ENCODE measurements at places on chromosomes 6 and 20. TPM values are rescaled to one million over a fixed set of nuclear protein-coding genes. Genes with fewer than 3 reads are reported as not detected.

- H3K4me1 ChIP-seq, result no peaks in the 10 kb centered on the region
- no peaks in the 10 kb centered on the region for H3K27me3 ChIP-seq
Measured at GRCh38 chr6:138092686-138093085, 14.5 kb downstream of the PERP start.

DNA sequence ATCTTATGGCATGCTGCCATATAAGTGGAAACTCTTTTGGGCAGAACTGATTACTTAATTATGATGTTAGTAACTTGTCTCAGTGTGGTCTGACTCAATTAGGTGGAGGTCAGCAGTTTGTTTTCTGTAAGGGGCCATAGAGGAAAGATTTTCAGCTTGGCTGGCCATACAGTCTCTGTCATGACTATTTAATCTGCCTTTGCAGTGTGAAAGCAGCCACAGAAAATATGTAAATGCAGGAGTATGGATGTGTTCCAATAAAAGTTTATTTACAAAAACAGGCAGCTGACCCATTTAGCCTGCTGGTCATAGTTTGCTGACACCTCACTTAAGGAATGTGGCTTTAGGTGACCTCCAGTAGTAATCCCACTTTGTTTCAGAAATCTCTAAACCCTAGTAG, 700.7 kb downstream of the EPM2A start:
- no peak overlapping the region for H3K27ac ChIP-seq
- no peaks in the 10 kb centered on the region for H3K27me3 ChIP-seq
- no peaks in the 10 kb centered on the region for H3K36me3 ChIP-seq

- no peaks in the 10 kb centered on the region for H3K36me3 ChIP-seq
- no peak overlapping the region for H3K27ac ChIP-seq
- peaks cover 15% of the 10 kb centered on the region for H3K4me1 ChIP-seq
- DNase-seq, result no peak
- H3K27me3 ChIP-seq, result no peaks in the 10 kb centered on the region
- H3K4me3 ChIP-seq, result no peak overlapping the region
Measured at GRCh38 chr6:28354688-28355554, 5.2 kb downstream of the ZKSCAN3 start.

GRCh38 chr20:51233345-51233744, 210.4 kb upstream of the KCNG1 start:
- H3K27ac ChIP-seq, result no peak overlapping the region
- H3K4me3 ChIP-seq, result no peak overlapping the region
- no peaks in the 10 kb centered on the region for H3K36me3 ChIP-seq
- H3K4me1 ChIP-seq, result peaks cover 6% of the 10 kb centered on the region
- no peak for DNase-seq

- H3K27me3 ChIP-seq, result no peaks in the 10 kb centered on the region
- no peak overlapping the region for H3K27ac ChIP-seq
- H3K4me3 ChIP-seq, result no peak overlapping the region
- DNase-seq, result no peak
- peaks cover 8% of the 10 kb centered on the region for H3K4me1 ChIP-seq
Measured at GRCh38 chr6:154653853-154654252, 79.4 kb upstream of the SCAF8 start.

- DNase-seq, result no peak
- H3K4me1 ChIP-seq, result no peaks in the 10 kb centered on the region
- H3K36me3 ChIP-seq, result no peaks in the 10 kb centered on the region
- H3K27me3 ChIP-seq, result no peaks in the 10 kb centered on the region
- H3K4me3 ChIP-seq, result no peak overlapping the region
- no peak overlapping the region for H3K27ac ChIP-seq
Measured at GRCh38 chr20:6921717-6922386, 154.4 kb downstream of the BMP2 start.

DNA sequence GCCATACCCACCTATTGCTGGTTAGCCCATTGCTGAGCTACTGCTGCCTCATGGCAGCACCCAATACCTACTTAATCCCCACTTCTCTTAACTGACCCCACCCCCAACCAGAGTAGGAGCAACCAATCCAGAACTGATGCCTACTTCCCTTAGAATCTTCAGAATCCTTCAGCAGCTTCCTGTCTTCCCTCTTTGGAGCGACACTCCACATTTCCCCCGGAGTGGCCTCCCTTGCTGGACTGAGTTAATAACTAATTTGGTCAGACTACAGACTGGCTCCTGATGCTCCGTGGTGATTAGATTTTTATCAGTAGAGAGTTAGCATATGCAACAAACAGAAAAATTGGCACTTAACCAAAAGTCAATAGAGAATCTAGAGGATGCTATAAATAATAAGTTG, 51.2 kb upstream of the UBR2 start:
- H3K4me1 ChIP-seq, result peaks cover 4% of the 10 kb centered on the region
- no peak for DNase-seq
- no peaks in the 10 kb centered on the region for H3K27me3 ChIP-seq
- no peak overlapping the region for H3K27ac ChIP-seq
- no peaks in the 10 kb centered on the region for H3K36me3 ChIP-seq

- H3K27me3 ChIP-seq, result no peaks in the 10 kb centered on the region
- no peaks in the 10 kb centered on the region for H3K36me3 ChIP-seq
- no peak overlapping the region for H3K4me3 ChIP-seq
- no peaks in the 10 kb centered on the region for H3K4me1 ChIP-seq
- DNase-seq, result no peak
Measured at GRCh38 chr6:72999995-73000394, 225.3 kb downstream of the KHDC1L start.

- no peaks in the 10 kb centered on the region for H3K36me3 ChIP-seq
- H3K27me3 ChIP-seq, result no peaks in the 10 kb centered on the region
- DNase-seq, result no peak
Measured at GRCh38 chr6:5151955-5152401, 66.8 kb downstream of the PPP1R3G start.

DNA sequence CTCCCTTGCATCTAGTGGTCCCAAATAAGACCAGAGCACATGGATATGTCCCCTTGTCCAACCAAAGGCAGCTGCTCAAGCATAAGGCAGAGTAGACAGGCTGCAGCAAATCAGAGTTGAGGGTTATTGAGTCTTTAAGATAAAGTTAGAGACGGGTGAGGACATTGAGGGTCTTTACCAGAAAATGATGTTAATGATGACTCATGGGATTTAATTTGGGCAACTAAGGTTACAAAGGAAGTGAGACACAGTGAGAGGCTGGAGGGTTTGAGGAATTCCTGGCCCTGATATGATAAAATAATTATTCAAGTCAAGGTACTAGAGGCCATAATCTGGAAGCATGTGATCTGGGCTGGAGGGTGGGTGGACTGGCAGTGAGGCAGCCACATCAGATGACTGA, 133.6 kb downstream of the ALDH8A1 start:
- no peak overlapping the region for H3K4me3 ChIP-seq
- DNase-seq, result no peak
- no peaks in the 10 kb centered on the region for H3K36me3 ChIP-seq
- H3K27me3 ChIP-seq, result no peaks in the 10 kb centered on the region
- H3K4me1 ChIP-seq, result peaks cover 5% of the 10 kb centered on the region

- peaks cover 23% of the 10 kb centered on the region for H3K4me1 ChIP-seq
- no peak for DNase-seq
- H3K4me3 ChIP-seq, result no peak overlapping the region
- H3K36me3 ChIP-seq, result no peaks in the 10 kb centered on the region
Measured at GRCh38 chr6:87690441-87690840, 11.6 kb downstream of the AKIRIN2 start.

GRCh38 chr20:61354901-61355495, 102.9 kb downstream of the CDH4 start:
- no peaks in the 10 kb centered on the region for H3K36me3 ChIP-seq
- peaks cover 43% of the 10 kb centered on the region for H3K4me1 ChIP-seq
- DNase-seq, result no peak
- H3K4me3 ChIP-seq, result no peak overlapping the region

The SPTLC3 gene
- 4.2 TPM for total RNA-seq

The HLA-DOB gene
- total RNA-seq, result 2.6 TPM

The GCLC gene
- 26.0 TPM for total RNA-seq

The KCNK16 gene
- total RNA-seq, result not detected

The HCRTR2 gene
- not detected for total RNA-seq

The TNXB gene
- total RNA-seq, result 0.71 TPM

The PROKR2 gene
- total RNA-seq, result not detected

The POLR3F gene
- total RNA-seq, result 20.9 TPM

The PRKN gene
- total RNA-seq, result 2.8 TPM

Data from neural progenitor cell (in vitro differentiated cells).